ENCODE measurements at places on chromosomes 1 and 21.

- DNase-seq: no peak
These were observed 39.5 kb upstream of the A3GALT2 start for GRCh38 chr1:33360367-33360766.

DNA sequence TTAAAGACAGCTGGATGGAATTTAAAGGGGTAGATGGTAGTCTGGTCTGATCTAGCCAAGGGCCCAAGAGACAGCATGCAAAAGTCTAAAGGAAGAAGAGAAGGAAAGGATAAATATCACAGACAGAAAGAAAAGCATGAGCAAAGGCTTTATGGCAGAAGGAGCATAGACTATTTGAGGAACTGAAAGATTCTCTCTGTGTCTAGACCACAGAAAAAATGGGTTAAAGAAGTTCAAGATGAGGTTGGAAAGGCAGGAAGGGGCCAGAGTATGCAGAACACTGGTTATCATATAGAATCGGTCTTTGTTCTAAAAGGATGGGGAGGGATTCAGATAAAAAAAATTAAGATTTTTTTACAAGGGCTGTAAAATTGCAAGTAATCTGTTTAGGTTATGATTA is 136.8 kb upstream of the SGIP1 start:
- no peak for DNase-seq

GRCh38 chr1:203437696-203438315 is 37.8 kb upstream of the PRELP start:
- DNase-seq: no peak

DNA sequence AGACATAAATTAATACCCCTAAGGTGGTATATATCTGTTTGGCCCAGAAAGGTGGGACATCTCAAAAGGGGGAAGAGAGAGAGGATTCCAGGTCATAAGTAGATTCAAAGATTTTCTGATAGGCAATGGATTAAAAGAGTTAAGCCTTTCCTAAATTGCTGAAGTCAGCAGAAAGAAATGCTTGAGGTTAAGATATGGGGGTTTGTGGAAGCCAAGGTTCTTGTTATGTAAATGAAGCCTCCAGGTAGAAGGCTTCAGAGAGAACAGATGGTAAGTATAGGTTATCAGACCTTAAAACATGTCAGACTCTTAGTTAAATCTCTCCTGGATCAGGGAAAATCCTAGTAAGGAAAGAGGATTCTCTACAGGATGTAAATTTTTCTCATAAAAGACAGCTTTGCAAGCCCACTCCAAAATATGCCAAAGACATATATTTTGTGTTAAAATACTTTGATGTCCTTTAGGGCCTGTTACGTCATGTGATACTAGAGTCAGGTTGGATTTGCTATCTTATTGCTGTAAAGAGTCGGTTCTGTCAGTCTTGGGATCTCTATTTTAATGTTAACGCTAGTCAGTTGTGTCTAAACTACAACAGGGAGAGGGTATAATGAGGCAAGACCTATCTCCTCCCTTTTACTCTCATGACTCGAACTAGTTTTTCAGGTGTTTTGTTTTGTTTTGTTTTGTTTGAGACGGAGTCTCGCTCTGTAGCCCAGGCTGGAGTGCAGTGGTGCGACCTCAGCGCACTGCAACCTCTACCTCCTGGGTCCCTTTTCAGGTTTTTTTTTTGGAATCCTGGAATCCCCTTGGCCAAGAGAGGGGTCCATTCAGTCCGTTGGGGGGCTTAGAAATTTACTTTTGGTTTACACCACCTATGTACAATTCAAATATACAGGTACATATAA is 30.6 kb downstream of the RGS2 start:
- DNase-seq: no peak

- DNase-seq: no peak
These were observed 298.7 kb downstream of the LRRIQ3 start for GRCh38 chr1:73899311-73899710.
